ENCODE measurements at places on chromosomes 11 and 22. TPM values are rescaled to one million over a fixed set of nuclear protein-coding genes. Genes with fewer than 3 reads are reported as not detected.

DNA sequence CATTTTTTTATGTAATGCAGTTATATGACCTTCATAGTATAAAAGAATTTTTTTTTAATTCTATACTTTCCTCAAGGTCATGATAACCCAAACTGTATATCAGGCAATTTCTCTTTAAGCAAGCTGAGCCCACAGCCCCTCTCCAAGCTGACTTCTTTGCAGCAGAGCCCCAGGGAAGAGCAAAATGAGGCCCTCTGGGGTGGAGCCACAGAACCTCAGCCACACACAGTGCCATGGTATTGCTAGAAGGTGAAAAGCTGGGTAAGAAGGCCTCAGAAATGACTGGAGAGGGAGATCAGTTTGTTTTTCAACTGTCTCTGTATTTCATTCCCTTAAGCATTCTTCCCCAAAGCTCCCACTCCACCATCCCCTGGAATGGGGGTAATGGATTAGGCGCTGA, 108.8 kb downstream of the PLEKHA7 start:
- H3K4me1 ChIP-seq: peaks cover 14% of the 10 kb centered on the region
- H3K27ac ChIP-seq: no peak overlapping the region
- H3K36me3 ChIP-seq: peaks cover 3% of the 10 kb centered on the region
- H3K4me3 ChIP-seq: no peak overlapping the region
- H3K27me3 ChIP-seq: no peaks in the 10 kb centered on the region

Gene DYNC2H1
- 18.6 TPM for total RNA-seq

Gene OR52B2
- total RNA-seq: not detected

GRCh38 chr11:100874203-100874602, 187.1 kb downstream of the ARHGAP42 start:
- H3K4me3 ChIP-seq: no peak overlapping the region
- DNase-seq: no peak
- H3K27me3 ChIP-seq: no peaks in the 10 kb centered on the region

Gene CDON
- total RNA-seq: 26.4 TPM

DNA sequence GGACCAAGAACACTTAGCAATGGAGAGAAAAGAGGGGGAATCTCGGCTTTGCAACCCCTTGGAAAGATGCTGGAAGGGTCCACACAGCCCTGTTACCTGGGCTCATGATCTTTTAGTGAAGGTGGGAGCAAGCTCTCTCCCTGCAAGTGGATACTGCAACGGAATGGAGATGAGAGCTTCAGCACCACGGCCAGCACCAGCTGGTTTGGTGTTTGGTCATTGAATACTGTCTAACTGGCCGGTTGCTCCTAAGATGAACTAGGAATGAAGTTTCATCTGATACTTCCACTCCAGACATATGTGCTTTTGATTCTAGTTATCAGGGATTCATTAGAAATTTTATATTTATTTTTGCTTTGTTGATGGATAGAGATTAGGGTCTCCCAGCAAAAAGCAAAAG, 16.3 kb downstream of the HTR3A start:
- no peaks in the 10 kb centered on the region for H3K4me1 ChIP-seq
- H3K4me3 ChIP-seq: no peak overlapping the region
- H3K27me3 ChIP-seq: peaks cover 49% of the 10 kb centered on the region
- H3K36me3 ChIP-seq: no peaks in the 10 kb centered on the region
- peak; percentile 63 for DNase-seq

Measured in progenitor cell of endocrine pancreas (in vitro differentiated cells).